ENCODE measurements at places on chromosomes 1 and 21.

- DNase-seq, result no peak
Observed at GRCh38 chr21:37098751-37099150, 25.7 kb downstream of the TTC3 start.

GRCh38 chr1:37850352-37850955, 8.9 kb downstream of the MTF1 start:
- peak; percentile 18 for DNase-seq

- no peak for DNase-seq
Observed at GRCh38 chr1:117049857-117050256, 10.3 kb upstream of the TTF2 start.

DNA sequence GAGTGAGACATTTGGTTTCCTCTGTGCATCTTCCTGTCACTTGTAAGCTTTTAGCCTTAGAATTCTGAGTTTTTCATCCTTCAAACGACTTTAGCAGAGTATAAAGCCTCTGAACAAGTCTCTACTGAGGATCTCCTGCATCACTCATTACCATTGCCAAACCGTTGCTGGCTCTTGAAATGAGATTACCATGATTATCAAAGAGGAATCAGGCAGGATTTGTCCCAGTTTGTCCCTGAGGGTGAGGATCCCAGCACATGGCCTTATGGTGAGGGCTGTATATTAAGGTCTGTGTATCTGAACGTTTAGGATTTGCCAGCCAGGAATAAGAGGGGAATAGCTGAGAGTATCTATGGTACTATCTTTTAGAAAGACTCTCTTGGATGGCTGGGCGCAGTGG, 169.5 kb upstream of the L1TD1 start:
- no peak for DNase-seq

GRCh38 chr21:32602099-32602498, 10.1 kb downstream of the CFAP298 start:
- DNase-seq, result no peak

- DNase-seq, result no peak
Observed at GRCh38 chr1:221604948-221605347, 136.9 kb downstream of the DUSP10 start.

DNA sequence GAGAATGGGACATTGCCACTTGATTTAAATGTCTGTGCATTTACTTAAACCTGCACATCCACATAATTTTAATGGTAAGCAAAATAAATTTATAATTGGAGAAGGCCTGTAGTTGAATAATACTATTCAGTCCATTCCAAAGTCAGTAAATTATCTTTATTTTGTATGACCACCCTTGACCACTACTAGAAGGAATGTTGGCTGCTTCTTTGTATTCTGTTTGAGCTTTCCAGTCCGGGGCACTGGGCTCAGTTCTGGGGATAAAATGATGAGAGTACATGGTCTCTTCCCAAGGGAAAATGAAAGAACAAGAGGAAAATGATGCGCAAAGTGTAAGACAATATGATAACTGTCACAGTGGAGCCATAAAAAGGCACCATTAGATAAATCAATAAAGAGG, 98.9 kb downstream of the CRB1 start:
- no peak for DNase-seq

- peak; percentile 38 for DNase-seq
Observed at GRCh38 chr1:209335178-209335577, 248.3 kb upstream of the CAMK1G start.

GRCh38 chr1:157487096-157487495, 65.2 kb downstream of the FCRL5 start:
- no peak for DNase-seq

DNA sequence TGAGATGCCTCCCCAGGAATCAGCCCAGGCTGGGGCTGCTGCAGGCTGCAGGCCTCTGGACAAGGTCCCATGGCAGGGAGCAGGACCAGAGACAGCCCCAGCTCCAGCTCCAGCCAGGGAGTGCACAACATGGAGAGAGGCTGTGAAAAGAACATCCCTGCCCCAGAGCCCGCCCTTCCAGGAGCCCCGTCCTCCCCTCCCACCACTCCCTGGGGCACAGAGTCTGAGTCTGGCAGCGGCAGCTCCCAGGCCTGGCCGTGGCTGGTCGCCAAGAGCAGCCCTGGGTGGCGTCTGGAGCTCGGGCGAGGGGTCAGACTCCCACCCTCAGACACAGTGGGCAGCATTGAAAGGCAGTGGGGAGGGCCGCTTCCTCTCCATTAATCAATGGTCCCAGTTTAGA, 37.8 kb downstream of the MEGF6 start:
- DNase-seq, result no peak

DNA sequence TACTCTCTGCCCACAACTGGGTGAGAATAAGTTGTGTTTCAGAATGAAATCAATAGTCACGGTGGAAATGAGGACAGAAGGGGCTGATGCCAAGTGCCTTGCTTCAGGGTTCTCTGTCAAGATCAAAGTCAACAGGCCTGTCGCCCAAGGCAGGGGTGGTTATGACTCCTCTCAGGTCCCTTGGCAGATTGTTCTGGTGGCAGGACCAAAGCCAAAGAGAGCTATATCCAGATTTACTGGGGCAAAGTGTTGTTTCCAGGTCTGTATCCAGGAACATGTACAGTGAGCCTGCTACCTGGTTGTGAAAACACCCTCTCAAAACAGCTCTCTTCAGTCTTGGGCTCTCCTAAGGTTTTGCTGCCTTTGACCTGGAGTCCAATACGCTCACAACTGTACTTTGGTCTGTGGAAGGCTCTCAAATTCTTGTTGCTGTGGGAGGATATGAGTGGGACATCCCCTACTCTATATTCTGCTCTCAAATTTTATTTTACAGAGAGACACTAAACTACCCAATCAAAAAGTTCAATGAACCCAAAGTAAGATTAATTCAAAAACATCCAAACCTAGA, 175.1 kb upstream of the ETV3 start:
- DNase-seq, result no peak

DNA sequence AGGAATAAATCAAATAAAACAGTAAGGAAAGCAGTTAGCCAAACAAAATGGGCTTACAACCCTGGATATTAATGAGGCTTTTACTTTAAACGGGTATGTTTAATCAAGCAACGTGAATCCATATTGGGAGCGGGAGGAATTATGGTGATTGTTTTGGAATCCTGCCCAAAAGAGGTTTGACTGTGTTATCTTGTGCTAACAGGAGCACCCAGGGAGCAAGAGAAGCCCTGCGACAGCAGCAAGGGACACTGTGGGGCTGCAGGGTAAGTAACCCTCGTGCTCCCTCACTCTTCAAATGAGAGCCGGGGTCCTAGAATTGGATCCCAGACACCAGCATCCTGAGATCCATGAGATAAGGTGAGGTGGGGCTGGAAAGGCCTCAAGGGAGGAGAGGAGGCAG, 72.6 kb upstream of the PGBD5 start:
- no peak for DNase-seq

- no peak for DNase-seq
Observed at GRCh38 chr1:202244841-202245261, 51.3 kb downstream of the LGR6 start.

DNA sequence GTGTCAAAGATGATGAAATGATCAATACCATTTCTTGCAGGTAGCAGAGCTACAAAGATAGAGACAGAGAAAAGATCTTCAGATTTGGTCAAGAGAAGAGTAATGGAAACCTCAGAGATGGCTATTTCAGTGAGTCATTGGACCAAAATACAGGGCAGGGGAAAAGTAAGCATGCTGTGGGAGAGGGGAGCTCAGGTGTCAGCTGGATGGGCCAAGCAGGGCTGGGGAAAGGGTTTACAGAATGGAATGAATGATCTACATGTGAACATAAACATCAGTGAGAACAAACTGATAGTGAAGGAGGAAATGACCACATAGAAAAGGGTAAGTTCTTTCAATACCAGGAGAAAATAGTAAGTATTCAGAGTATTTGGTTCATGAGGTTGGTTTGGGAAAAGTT, 61.4 kb upstream of the CNN3 start:
- DNase-seq, result no peak

DNA sequence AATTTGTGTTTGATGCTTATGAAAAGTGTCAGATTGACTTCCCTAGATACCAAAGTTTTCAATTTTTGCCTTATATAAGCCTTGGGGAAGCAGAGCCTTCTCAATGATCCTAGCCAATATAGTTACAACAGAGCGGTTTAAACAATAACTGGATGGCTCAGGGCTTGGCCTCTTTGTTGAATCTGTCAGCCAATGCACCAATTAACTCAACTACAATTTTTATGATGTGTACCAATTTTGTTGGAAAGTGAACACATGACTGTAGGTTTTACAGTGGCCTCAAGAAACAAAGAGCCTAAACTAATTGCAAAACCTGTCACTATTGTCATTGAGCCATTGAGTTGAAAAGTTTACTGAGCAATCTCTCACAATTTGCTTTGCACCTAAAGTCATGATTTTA, 71.6 kb upstream of the RGS18 start:
- no peak for DNase-seq

- DNase-seq, result no peak
Observed at GRCh38 chr1:4346131-4346530, 308.3 kb upstream of the AJAP1 start.

DNA sequence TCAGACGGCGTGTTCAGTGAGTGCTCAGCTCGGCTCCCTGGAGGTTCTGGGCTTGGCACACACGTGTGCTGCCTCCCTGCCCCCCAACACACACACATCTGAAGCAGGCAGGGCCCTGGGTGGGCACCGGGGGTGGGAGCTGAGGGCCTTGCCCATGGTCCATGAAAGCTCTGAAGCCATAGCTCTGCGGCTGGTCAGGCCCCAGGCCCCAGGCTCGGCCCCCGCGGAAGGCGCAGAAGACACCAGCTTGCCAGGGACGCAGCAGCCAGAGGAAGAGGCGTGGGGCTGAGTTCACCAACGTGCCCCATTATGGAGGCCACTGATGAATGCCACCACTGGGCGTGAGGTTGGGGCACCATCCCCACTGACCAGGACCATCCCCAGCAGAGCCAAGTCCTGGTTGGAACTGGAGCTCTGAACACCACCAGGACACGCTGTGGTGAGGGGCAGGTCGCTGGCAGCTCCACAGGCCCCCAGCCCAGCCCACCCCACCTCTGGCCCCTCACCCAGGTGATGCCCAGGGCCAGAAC, 4.2 kb downstream of the AURKAIP1 start:
- DNase-seq, result no peak

- no peak for DNase-seq
Observed at GRCh38 chr1:100700586-100700985, 19.0 kb upstream of the VCAM1 start.

DNA sequence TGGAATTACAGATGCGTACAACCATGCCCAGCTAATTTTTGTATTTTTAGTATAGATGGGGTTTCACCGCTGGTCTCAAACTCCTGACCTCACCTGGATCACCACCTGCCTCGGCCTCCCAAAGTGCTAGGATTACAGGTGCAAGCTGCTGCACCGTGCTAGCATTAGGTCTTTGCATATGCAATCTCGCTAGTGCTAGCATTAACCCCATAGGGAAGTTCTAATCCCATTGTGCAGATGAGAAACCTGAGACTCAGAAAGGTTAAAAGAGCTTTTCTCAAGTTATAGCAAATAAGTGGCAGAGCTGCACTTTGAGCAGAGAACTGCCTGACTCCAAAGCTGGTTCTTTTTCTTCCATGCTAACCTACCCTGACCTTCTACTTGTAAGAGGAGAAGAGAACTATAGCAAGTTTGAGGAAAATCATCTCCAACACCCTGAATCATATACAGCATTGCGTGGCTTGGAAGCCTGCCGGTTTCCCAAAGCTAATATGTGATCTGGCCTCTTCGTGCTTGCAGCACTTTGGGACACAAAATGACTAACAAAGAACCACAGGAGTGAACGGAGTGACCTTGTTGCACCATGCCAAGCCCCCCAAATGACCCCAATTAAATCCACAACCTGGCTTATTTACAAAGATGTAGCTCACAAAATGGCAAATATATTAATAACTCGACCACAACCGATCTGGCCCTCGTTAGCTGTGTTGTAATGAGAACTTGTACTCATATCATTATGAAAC, 185.1 kb downstream of the TM2D1 start:
- no peak for DNase-seq

DNA sequence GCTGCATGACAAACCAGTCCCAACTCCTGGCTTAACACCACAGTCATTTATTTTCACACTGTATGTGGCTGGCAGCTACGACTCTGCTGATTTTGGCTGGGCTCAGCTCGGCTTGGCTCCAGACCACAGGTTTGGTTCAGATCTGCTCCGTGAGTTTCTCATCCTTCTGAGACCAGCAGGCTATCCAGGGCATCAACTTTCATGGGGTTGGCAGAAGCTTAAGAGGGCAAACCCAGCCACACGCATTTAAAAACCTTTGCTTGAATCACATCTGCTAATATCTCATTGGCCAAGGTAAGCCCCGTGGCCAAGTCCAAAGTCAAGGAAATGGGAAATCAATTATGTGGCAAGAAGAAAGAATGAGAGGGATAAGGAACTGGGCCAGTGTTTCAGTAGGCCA, 574.2 kb downstream of the MATN1 start:
- no peak for DNase-seq

DNA sequence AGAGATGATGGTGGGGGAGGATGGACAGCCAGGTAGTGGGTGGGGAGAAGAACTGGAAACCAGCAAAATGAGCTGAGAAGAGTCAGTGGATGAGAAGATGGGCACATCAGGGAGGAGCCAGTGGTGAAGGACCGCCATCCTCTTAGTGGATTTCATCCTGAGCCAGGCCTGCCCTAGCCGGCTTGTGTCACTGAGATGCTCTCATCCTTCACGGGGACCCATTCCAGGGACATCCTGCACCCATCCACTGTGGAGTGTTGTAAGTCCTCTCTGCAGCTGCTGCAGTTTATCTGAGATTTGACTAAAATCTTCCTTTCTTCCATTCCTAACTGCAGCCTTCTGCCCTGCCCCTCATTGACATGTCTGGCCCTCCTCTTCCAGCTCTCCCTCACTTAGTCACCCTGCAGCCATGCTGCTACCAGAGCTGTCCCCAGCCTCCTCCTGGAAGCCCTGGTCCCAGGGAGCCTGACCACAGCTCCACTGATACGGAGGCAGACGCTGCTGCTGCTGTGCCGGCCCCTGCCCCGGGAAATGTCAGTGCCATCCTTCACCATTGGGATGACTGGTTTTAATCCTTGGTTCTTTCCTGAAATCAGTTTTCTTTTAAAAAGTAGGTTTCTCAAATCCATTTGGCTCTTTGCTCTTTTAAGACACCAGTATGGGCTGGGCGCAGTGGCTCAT, 33.2 kb downstream of the STUM start:
- DNase-seq, result no peak

DNA sequence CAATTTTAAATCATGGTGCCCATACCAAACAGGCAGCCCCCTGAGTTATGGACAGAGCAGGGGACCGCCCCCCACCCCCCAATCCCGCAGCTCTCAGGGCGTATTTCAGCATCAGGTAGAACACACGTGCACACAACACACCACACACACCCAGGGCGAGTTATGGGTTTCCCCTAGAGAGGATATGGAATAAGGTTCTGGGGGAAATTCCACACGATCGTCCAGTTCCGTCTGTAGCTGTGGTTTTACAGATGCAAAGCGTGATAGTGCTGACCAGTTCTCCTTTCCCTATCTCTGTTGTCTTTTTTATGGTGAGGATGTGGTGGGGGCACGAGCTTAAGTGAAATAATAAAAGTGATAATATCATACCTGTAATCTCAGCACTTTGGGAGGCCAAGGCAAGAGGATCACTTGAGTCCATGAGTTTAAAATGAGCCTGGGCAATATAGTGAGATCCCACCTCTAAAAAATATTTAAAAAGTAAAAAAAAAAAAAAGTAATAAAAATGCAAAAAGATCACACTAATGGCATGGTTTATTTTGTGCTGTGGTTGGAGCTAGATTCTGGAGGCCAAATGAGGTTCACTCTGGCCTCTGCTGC, 25.1 kb downstream of the C2CD2 start:
- DNase-seq, result no peak

GRCh38 chr1:201949491-201949890, 3.1 kb upstream of the LMOD1 start:
- no peak for DNase-seq

GRCh38 chr21:31279986-31280385, 64.1 kb downstream of the TIAM1 start:
- DNase-seq, result no peak
